ENCODE measurements at places on chromosomes 6 and 20. TPM values are rescaled to one million over a fixed set of nuclear protein-coding genes. Genes with fewer than 3 reads are reported as not detected.
A peak's percentile ranks its signal among the peaks of the same experiment; 100 is the strongest.

GRCh38 chr6:6436366-6436765 is 115.9 kb upstream of the F13A1 start:
- no peak for DNase-seq

DNA sequence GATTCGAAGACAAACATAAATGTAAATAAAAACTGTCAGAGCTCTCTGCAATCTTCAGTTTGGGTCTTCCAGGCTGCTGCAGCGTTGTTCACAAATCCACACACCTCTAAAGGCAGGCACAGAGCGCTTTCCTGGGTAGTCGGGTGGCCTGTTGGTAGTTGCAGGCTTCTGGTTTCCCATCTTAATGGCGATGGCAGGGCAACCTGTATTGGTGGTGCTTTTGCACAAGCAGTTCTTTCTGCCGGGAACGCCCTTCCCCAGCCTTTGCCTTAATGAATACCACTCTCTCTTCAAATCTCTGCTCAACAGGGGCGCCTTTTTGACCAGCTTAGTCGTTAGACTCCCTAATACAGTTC is 723 bp upstream of the IFT52 start:
- no peak for DNase-seq

- DNase-seq, result no peak
These were observed 150.4 kb upstream of the BMP5 start for GRCh38 chr6:56025795-56026194.

- peak; percentile 83 for DNase-seq
These were observed 402 bp downstream of the ZBTB12 start for GRCh38 chr6:31901415-31901952.

GRCh38 chr6:112910256-112910655 is 563.1 kb downstream of the RFPL4B start:
- DNase-seq, result no peak

IL17F gene
- not detected for total RNA-seq

- no peak for DNase-seq
These were observed 123.9 kb downstream of the MAFB start for GRCh38 chr20:40565001-40565681.

- no peak for DNase-seq
These were observed 139.3 kb downstream of the FOXC1 start for GRCh38 chr6:1749041-1749440.

VSTM2L gene
- total RNA-seq, result 12.9 TPM

PCMTD2 gene
- 58.8 TPM for total RNA-seq

DNA sequence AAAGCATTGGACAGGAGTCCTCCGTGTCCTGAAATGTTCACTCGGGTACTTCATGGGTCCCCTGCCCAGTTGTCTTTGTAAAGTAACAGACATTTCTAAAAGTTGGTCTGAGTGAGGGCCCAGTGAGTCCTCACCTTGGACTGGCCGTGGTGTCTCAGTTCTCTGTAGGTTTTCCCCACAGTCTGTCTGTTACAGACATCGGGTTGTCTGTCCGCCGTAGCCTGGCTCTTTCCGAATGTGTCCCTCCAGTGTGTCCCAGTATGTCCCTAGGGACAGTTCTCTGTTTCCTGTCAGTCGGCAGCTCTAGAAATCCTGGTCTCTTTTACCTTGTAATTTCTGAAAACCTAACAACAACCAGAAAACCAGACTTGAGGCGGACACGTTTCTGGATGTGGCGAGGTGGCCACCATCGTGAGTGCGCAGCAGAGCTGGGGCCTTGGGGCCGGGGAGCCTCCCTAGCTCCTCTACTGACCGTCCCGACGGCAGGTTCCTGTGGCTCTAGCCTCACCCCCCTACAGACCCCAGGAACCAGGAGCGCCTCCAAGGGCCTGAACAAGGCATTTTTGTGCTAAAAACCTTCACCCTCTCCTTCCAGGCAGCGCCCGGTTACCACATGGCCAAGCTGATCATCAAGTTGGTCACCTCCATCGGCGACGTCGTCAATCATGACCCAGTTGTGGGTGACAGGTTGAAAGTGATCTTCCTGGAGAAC is 42.2 kb downstream of the PYGB start:
- DNase-seq, result no peak

UTRN gene
- total RNA-seq, result 316 TPM

DNA sequence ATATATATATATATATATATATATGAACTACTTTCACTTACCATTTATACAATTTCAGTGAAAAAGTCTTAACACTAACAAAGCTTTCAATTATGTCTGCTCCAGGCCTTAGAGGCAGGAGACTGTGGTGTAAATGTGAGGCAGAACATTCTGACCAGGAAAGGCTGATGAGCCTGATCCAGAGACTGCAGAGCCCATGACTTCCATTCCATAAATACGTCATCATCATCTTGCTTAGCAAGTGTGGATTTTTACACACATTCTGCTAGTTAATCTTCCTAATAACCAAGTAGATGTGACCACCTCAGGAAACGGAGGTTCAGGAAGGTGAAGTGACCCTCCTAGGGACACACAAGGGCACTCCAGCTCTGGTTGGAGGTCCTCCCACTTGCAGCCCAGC is 14.9 kb downstream of the TRERF1 start:
- DNase-seq, result no peak

DNA sequence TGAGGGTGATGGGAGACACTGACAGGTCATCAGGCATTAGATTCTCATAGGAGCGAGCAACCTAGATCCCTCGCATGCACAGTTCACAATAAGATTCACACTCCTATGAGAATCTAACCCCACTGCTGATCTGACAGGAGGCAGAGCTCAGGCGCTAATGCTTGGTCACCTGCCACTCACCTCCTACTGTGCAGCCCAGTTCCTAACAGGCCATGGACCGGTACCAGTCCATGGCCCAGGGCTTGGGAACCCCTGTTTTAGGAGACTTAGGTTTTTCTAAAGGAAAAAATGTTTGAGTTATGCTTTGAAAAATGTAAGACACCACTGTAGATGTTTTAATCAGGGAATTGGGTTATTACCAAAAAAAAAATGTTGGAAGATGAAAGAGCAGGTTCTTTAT is 6.7 kb downstream of the HLA-E start:
- no peak for DNase-seq

GRCh38 chr20:45283551-45284057 is 23.0 kb upstream of the RBPJL start:
- DNase-seq, result no peak

GRCh38 chr20:34295284-34295683 is 7.9 kb downstream of the AHCY start:
- no peak for DNase-seq

GRCh38 chr6:136624347-136624746 is 74.1 kb upstream of the MAP7 start:
- no peak for DNase-seq

- no peak for DNase-seq
These were observed 38.3 kb upstream of the ZNF831 start for GRCh38 chr20:59125332-59125731.

- DNase-seq, result no peak
These were observed 151.3 kb downstream of the DTNBP1 start for GRCh38 chr6:15511248-15512125.

- DNase-seq, result no peak
These were observed 304.9 kb upstream of the JAG1 start for GRCh38 chr20:10978713-10979112.

GRCh38 chr20:7496394-7496991 is 443.8 kb downstream of the HAO1 start:
- DNase-seq, result no peak

DNA sequence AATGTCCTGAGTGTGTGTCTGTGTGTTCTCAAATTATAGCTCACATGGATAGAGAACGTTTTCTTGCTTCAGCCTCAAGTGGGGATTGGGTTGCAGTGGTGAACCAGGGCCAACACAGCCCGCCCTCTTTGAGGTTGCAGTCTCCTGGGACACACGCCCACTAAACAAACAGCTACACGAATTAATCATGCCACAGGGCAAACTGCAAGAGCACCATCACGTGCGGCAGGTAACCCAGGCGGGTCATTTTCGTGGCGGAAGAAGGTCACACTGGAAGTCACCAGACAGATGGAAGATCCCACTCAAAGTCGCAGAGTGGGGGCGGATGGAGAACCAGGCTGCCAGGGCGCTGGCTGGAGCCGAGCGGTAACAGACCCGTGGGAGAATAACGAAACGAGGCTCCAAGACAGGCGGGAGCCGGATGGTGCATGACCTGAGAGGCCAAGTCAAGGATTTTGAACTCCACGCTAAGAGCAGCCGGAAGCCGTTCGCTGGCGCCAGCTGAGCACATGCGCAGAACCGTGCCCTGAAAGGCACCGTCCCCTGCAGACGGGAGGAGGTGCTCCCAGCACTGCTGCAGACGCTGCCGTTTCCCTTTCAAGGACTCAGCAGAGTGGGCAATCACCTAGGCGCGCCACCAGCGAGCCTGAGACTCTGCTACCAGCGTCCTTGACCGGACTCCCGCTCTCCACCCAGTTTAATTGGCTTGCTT is 10.7 kb downstream of the DLL1 start:
- peak; percentile 93 for DNase-seq

DNA sequence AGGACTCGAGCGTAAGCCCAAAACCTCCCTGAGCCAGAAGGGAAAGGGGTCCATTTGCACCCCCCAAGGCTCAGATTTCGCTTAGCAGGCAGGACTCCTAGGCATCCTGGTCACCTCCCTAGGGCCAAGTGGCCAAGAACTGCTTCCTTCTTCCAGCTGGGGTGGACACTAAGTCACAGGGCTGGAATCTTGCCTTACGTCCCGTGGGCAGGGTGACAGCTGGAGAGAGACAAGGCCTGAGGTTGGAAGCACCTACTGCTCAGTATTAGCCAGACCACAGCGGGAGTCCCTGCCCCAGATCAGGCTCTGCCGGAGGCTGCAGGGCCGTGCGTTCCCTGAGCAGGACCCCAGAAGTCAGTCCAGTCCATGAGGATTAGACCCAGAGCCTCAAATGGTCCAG is 19.7 kb downstream of the LAMA5 start:
- DNase-seq, result no peak

DNA sequence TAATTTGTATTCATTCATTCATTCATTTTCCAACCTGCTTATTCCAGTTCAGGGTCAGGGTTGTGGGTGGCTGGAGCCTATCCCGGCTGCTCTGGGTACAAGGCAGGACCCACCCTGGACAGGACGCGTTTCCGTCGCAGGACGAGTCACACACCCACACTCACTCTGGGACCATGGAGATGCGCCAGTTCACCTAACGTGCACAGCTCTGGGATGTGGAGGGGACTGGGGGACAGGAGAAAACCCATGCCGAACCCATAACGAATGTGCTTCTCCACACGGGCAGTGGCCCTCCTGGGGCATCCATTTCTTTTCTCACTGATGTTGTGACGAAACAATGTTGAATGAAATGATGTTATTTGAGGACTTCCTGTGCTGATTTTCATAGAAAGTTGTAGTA is 26.5 kb downstream of the ERMARD start:
- DNase-seq, result no peak

- DNase-seq, result peak; percentile 28
These were observed 81.0 kb downstream of the ERMARD start for GRCh38 chr6:169832247-169832948.

DNA sequence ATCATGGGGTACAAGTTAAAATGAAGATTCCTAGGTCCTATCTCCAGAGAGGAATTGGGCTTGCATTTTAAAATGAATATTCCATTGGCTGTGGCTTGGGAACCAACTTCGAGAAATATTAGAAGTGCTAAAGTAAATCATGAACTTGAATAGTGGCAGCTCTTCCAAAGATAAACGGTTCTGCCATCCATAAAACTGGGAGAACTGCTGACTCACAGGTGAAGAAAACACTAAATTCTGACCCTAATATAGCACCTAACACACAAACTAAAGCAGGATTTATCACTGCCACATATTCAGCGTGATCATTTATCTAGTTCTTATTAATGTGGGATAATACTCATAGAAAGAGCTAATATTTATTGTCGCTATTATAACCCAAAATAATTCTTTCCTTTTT is 508.1 kb upstream of the ID4 start:
- DNase-seq, result no peak

GRCh38 chr6:32146287-32146686 is 5.5 kb downstream of the PRRT1 start:
- no peak for DNase-seq

NNAT gene
- 0.43 TPM for total RNA-seq

- no peak for DNase-seq
These were observed 185.8 kb upstream of the TENT5A start for GRCh38 chr6:81938014-81938856.

DNA sequence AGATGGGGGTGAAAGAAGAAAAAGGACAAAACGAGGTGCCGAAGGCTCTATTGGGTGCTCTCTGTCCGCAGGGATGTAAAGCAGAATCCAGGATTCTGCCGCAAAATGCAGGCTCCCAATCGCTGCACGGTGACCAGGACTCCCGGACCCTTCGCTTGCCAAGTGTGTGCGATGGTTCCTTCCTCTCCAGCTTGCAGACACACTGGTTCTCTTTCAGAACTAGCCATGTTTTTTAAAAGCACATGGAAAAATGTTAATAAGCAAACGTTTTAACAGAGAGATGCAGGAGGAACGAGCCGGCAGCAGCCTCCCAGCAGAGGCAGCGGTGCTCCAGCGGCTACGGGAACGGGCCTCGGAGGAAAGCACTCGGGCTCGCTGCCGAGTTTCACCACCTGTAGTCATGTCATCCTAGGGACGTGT is 59.6 kb downstream of the ZNF831 start:
- no peak for DNase-seq

GRCh38 chr6:15148356-15148946 is 97.4 kb upstream of the JARID2 start:
- no peak for DNase-seq

DNA sequence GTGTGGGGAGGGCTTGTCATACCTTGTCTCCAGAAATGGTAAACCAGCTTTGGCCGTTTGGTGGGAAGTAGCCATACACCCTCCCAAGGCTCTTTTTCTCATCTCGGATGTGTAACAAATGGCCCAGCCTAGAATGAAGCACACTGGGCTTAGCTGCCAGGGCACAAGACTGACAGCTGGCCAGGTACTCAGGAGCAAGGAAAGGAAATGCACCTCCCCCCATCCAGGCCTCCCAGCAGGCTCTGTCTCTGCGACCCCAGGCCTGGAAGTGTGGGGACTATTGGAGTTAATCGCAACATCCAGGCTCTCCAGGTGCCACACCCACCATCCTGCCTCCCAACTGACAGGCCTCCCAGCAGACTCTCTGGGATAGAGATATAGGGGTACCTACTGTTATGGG is 43.0 kb downstream of the MRS2 start:
- DNase-seq, result no peak

ZNF831 gene
- 1.0 TPM for total RNA-seq

DNA sequence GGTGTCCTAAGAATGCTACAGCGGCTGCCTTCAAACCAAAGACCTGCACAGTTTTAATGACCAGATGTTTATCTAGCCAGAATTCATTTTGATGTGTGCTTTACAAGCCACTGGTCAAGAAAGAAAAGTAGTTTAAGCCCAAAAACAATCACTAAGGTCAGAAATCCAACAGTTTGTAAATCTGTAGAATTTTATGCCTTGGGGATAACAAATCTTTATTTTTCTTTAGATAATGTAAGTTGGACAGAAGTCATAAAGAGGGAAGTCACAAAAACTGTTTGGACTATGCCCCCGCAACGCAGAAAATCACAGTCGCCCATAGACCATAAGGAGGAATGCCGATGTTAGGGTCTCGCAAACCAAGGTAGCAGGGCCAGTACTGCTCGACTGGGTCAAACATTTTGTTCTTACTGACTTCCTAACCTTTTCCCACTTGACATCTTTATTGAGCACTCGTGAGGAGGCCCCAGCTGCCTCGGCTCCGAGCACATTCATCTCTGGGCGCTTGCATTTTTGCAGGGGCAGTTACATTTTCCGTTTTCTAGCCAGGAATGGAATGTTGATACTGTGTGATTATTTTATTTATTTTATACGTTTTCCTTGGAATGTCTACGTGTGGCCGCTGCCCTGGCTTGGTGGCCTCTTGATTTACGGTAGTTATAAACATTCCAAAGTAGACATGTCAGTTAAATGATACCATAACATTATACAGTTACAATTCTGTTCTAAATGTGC is 56.7 kb upstream of the APCDD1L start:
- DNase-seq, result no peak

CALHM5 gene
- total RNA-seq, result 1.9 TPM
